ENCODE measurements at places on chromosomes 1 and 21. TPM values are rescaled to one million over a fixed set of nuclear protein-coding genes. Genes with fewer than 3 reads are reported as not detected.

The C21orf58 gene
- total RNA-seq = 8.3 TPM

The ESRRG gene
- total RNA-seq = not detected

The BRINP3 gene
- not detected for total RNA-seq

The GPR37L1 gene
- not detected for total RNA-seq

The GABRD gene
- 1.1 TPM for total RNA-seq

The ABCA4 gene
- not detected for total RNA-seq

The BATF3 gene
- total RNA-seq = 2.1 TPM

The PAQR7 gene
- total RNA-seq = 1.9 TPM

The KRTAP6-3 gene
- not detected for total RNA-seq

The TRIM62 gene
- 23.9 TPM for total RNA-seq

The MNDA gene
- total RNA-seq = 0.76 TPM

The ADGRL4 gene
- total RNA-seq = not detected

The TMPRSS15 gene
- not detected for total RNA-seq

The GNG12 gene
- not detected for total RNA-seq

The S100A3 gene
- not detected for total RNA-seq

The SYPL2 gene
- 0.09 TPM for total RNA-seq

The SOX13 gene
- total RNA-seq = 5.2 TPM

The CRP gene
- 1.7 TPM for total RNA-seq

The FMO1 gene
- not detected for total RNA-seq

The OR10J1 gene
- total RNA-seq = not detected

The CYP4A22 gene
- total RNA-seq = not detected

The RAB7B gene
- total RNA-seq = not detected

The CHIA gene
- total RNA-seq = not detected

The MYOM3 gene
- not detected for total RNA-seq
